CD4-positive, alpha-beta T cell treated with Interleukin-2 at 100 ng/mL for 4 hours (primary cell): ENCODE measurements at places on chromosomes 16 and 17.

- DNase-seq, result no peak
Measured at GRCh38 chr17:35653619-35654361, 66.7 kb downstream of the AP2B1 start.

- peak; percentile 19 for DNase-seq
Measured at GRCh38 chr17:66518677-66519076, 216.3 kb downstream of the PRKCA start.

GRCh38 chr16:88306860-88307545, 75.8 kb upstream of the ZNF469 start:
- no peak for DNase-seq

GRCh38 chr17:4594931-4595684, 10.8 kb downstream of the SMTNL2 start:
- DNase-seq, result peak; percentile 6

DNA sequence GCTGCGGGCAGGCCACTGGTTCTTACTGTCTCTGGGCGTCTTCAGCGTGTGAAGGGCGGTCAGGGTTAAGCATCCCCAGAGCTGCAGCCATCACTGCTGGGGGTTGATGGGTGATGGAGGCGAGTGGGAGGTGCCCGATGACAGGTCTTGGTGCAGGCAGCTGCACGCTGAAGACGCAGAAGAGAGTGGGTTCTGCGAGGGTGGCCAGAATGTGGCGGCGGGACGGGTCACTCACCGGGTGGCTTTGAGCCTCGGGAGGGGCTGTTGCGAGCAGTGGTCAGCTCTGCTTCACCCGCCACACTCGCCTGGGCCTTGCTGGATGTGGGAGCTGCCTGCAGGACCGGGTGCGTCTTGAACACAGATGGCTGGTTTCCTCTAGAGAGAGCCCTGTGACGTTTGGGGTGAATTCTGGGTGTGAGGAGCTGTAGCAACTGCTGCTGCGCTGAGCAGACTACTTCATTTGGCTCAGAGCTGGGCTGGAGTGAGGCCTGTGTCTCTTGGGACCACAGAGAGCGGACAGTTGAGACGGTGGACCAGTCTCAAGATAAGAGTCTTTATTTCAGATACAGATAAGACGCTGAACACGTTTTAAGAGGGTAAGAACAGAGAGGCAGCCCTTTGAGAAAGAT, 44.6 kb upstream of the ZNF750 start:
- DNase-seq, result peak; percentile 8

GRCh38 chr16:86060381-86061317, 161.7 kb downstream of the IRF8 start:
- DNase-seq, result no peak

- no peak for DNase-seq
Measured at GRCh38 chr17:50661348-50661747, 26.7 kb downstream of the ABCC3 start.

DNA sequence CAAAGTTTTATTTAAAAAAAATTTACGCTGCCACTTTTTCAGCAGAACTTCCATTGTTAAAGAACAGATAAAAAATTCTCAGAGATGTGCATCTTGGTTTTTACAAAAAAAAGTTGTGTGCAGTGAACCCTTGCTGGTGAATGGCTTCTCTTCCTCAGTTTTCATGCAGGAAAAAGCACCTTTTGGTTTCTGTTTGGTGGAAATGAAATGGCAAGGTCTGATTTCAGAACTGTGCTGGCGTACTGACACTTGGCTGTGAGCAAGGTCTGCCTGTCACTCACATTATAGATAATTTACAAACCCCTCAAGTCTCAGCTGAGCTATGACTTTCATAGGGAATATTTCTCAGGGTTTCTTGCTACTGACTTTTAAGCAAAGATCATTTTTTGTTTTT, 5.7 kb upstream of the SALL1 start:
- DNase-seq, result no peak

DNA sequence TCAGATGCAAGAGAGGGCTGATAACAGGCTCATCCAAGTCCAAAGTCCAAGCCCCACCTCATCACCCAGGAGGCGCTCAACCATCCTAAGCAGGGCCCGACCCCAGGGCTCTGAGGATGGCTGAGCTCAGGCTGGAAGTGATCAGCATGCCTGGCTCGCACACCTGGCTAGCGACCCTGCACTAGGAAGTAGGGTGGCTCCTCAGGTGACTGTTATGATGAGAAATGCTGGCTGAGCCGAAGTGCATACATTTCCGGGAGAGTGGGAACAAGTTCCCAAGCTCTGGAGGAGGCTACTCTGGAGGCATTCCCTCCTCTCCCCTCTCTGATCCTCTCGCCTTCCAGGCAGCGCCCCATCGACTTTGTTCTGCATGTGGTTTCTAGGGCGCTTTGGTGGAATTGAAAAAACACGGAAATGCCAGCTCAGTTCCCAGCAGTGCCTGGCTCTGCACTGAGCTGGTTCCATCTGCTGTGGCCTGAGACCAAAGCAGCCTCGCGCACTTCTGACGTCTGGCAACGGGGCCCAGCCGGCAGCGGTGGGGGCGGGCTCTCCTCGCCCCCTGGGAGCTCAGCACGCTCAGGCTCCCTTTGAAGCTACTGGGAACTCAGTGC, 130.3 kb downstream of the IRF8 start:
- DNase-seq, result no peak

GRCh38 chr17:71085238-71086033, 916.1 kb downstream of the KCNJ2 start:
- no peak for DNase-seq

DNA sequence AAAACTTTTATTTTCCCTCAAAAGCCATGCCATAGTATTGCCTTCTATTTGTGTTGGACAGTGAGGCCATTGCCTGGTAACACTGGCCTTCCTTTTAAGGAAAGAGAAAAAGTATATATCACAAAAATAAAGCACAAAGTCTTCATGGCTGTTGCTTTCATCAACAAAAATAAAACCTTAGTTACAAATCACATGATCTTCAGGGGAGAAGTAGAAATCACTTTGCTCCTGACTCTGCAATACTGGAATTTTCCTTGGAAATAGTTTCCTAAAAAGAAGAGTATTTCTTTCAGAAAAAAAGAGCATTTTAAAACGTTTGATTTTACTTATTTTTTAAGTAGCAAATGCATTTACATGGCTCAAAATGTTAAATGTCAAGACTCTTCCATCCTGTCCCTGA, 41.9 kb downstream of the FAM20A start:
- DNase-seq, result no peak
